ENCODE measurements at places on chromosomes 4 and X.

DNA sequence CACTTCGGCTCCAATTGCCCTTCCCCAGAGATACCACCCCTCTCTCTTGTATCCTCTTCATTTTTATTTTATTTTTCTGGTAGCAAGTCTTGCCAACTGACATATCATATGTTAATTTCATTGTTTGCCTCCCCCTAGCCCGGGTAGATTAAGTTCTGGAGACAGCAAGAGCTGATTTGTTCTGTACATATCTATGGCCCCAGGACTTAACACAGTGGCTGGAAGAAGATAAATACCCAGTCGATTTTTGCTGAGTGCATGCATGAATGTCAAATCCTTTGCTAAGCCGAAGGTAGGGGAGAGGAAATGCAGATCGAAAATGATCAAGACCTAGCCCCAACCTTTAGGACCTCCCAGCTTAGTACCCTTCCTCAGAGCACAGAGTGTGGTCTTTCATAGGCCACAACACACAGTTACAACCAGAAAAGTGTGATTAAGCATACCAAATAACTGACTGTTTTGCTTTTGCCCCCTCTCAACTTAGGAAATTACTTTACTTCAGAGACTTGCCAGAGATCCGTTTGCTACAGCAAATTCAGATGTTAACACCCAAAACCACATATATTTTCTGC is 58.7 kb upstream of the KLF3 start:
- no peak for DNase-seq

- DNase-seq: no peak
These were observed 69.0 kb downstream of the GATB start for GRCh38 chr4:151691639-151692442.

DNA sequence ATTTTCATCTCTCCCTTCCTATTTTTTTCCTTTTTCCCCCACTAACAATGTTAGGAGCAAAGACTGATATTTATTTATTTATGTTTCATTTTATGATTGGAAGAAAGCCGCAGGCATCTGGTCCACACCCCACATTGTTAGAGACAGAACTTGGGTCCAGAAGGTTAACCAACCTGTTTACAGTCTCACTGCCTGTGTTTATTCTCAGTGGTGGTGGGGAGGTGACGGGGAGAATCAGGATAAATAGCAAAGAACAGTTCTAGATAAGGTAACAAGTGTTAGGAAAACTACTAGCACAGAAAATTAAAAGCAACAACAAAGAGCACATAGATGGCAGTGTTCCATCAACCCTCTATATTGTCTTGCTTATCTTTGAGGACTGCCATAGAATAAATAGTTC is 301.7 kb upstream of the DIPK2B start:
- no peak for DNase-seq

- DNase-seq: no peak
These were observed 674.3 kb upstream of the MAGEB2 start for GRCh38 chrX:29541038-29541437.
